ENCODE measurements at places on chromosomes 16 and 17.

DNA sequence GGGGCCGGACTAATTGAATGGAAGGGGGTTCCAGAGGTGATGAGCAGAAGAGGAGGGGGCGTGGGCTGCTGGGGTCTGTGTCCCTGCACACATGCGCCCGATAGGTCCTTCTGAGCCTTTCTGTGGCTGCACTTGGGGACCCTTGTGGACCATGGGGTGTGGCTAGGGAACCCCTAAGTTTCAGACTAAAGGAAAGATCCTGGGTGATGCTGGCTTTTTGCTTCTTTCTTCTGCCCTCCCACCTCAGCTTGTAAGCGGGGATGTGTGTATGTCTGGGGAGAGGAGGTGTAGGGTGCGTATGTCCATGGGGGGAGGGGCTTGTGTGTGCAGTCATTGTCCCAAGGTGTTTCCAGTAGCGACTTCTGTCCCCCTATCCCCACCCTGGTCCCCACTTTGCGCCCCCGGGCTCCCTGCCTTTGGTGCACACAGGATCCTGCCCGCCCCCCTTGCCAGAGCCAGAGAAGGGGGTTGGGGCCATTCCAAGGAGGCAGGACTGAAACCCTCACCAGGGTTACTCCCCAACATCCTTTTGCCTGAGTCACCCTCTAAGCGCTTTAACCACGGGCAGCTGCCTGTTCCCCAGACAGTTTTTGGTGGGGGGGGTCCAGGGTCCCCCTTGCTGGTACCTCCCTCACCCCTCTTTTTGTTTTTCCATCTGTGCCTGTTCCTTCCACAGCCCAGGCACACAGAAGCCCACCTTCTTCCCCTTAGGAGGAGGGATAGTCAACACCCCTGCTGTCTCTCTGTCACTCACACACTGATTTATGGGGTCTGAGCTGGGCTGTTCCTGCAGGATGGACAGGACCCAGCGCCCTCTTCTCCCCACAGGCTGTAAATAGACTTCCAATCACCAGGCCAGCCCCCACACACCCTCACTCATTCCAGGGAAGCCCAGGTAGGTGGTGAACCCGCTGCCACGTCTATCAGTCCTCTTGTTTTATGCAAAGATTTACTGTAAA is 83.2 kb downstream of the ARHGAP23 start:
- DNase-seq: no peak

- no peak for DNase-seq
Observed at GRCh38 chr16:1337486-1337885, 4.0 kb downstream of the BAIAP3 start.

DNA sequence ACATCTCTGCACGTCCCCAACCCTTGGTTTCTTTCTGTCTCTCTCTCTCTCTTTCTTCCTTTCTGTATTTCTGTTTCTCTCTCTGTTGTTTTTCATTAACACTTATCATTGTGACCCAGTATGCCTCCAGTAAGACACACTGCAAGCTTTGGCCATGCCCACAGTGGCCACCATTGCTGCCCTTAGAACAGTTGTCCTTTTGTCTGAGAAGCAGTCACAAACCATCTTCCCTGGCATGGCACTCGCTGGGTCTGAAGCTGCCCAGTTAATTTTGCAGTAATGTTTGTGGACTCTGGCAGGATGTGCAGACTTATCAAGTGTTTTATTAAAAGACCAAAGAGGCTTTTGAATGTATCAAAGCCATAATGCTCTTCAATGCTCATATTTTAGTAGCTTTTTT is 146.9 kb downstream of the MSI2 start:
- no peak for DNase-seq

GRCh38 chr16:87812200-87812656 is 46.4 kb upstream of the KLHDC4 start:
- no peak for DNase-seq
